ENCODE measurements at places on chromosomes 12 and 14.

- DNase-seq: no peak
Measured at GRCh38 chr12:6533653-6533922, 729 bp upstream of the GAPDH start.

GRCh38 chr12:91897025-91897515, 248.6 kb downstream of the BTG1 start:
- no peak for DNase-seq

DNA sequence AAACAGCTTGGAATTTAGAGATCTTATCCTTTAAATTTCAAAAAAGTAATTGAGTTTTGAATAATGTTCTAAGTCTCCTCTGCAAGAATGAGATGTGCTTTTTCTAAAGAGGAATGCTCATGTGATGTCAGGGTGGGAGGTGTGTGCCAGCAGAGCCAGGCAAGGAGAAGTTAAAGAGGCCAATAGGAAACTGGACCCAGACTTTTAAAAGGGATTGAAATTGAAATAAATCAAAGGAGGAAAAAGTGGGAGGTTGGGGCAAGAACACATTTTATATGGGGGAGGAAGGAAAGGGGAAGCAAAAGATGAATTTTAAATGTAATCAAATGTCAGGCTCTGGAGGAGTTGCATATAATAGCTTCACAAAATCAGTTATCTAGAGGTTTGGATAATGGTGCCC, 126.1 kb downstream of the FIGNL2 start:
- no peak for DNase-seq

GRCh38 chr14:27730204-27730603, 1036.4 kb upstream of the FOXG1 start:
- no peak for DNase-seq

DNA sequence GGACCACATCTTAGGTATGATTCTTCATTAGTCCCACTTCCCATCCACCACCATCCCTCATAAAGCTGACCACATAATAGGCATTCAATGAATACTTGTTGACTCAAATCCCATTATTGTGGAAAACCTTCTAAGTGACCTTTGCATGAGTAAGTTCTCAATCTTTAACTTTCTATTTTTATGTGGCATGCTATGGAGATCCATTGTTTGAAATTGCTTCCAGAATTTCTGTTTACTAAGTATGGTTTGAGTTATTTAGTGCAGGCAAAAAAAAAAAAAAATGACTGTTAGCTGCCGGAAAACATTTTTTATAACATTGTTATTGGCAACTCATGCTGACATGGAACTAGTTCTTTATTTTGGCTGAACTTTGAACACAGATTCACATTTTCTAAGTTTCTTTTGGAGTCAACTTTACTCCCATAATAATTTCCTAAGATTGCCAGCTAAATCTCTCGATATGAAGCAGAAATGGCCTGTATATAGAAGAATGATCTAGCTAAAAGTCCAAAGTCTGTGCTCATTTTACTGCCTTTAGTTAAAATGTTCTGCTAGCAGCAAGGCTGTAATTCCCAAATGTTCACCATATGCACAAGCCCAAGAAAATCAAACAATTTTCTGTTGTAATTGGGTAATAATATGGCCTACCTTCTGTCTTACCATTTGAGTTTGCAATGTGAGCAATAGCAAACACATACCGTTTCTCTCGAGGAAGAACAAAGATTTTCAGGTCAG, 77.9 kb downstream of the PTGER2 start:
- DNase-seq: no peak

DNA sequence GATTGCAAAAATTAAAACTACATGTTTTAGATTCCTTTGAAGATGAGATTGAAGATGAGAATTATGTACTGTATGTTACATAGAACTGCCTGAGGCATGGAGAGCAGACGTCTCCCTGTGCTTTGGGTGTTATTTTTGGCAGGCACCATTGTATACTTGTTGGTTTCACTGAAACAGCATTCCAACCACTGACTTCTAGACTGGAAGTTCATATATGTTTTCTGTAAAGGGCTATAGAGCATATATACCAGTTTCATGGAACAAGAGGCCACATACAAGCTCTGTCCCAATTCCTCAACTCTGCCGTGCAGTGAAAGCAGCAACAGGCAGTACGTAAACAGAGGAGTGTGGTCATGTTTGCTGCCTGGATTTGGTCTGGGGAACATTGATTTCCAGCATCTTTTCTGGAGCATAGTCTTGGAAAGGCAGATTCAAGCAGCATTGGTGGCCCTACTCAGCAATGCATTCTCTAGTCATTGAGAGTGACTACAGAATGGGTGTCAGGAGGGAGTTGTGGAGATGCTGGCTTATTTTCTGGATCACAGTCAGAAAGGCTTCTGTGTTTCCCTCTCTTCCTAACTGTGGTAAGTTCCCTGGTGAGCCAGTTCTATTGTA, 57.6 kb upstream of the CNTN1 start:
- no peak for DNase-seq

GRCh38 chr12:12056951-12057350, 13.8 kb upstream of the BCL2L14 start:
- DNase-seq: no peak

DNA sequence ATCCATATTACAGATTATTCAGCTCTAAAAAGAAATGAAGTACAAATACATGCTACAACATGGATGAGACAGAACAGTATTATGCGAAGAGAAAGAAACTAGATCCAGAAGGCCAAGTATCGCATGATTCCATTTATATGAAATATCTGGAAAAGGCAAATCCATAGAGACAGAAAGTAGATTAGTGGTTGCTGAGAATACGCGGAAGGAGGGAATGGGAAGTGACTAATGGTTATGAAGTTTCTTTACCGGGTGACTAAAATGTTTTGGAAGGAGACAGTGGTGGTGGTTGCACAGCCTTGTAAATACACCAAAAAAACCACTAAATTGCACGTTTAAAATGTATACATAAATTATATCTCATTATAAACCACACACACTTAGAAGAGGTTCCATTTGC, 12.5 kb downstream of the PRDM4 start:
- no peak for DNase-seq

DNA sequence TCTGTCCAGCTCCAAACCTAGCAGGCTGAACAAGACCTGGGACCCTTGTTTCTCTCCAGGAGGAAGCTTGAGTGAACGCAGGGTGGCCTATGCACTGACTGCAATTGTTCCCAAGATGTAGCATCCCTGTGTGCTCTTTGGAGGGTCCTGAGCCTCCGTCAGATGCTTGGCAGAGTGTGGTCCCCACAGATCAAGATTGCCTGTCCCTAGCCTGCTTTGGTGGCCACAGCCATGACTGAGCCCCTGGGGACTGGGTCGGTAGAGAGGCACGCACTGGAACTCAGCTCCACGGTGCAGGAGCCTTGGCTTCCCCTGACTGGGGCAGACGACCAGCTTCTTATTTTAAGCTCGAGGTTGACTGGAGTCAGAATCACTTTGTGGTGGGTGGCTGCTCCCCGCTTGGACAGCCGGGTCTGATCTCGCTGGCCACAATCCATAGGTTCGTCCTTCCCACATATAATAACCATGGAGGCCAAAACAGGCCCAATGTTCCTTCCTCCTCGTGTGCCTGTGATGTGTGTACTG, 97.8 kb downstream of the LGMN start:
- no peak for DNase-seq

DNA sequence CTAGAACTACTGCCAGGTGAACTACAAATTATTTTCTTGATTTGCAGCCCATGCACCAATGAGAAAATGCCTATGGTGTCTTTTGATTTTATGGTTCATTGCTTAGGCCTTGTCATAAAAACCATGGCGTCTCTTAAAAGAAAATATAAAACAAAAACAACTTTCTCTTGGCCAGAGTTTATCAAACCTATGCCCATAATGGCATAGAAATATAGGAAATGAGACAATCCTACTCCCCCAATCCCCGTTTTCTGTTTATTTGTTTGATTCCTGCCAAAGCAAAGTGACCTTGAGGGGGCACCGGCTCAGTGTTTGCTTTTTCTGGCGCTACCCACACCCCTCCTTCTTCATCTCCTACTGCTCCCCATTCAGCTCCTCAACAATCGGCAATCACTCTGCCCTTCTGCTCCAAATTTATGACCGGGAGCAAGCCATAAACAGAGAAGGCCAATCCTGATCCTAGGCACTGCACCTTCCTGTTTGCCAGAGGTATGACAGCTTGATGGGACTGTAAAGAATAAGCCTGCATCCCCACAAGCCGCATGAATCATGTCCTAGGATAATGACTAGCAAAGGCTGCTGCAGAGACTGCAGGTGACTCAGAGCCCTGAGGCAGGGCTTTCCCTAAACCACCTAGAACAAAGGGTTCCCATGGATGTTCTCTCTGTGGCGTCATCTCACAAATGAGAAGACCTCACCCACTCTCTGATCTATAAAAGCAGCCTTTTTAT, 874.9 kb downstream of the NRXN3 start:
- peak; percentile 12 for DNase-seq

- peak; percentile 29 for DNase-seq
Measured at GRCh38 chr12:57836442-57837375, 9.8 kb downstream of the CTDSP2 start.

- DNase-seq: no peak
Measured at GRCh38 chr14:106187216-106187615, 660.8 kb downstream of the TMEM121 start.

GRCh38 chr14:100714258-100714892, 12.3 kb upstream of the DLK1 start:
- DNase-seq: no peak

DNA sequence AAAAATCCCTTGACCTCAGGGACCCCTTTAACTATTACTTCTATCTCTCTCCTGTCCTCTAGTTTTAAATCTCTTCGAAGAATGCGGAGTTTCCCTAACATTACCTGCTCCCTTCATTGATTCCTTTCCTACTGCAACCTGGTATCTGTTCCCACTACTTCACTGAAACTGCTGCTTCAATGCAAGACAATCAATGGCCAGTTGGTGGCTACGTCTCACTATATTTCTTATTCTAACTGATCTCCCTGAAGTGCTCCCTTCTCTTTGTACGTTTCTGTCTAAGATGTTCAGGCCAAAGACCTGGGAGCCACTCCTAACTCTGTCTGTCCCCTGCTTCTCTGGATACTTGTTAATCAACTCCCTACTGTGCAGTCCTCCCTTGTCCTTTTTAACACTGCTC, 10.3 kb upstream of the KCNA1 start:
- no peak for DNase-seq

DNA sequence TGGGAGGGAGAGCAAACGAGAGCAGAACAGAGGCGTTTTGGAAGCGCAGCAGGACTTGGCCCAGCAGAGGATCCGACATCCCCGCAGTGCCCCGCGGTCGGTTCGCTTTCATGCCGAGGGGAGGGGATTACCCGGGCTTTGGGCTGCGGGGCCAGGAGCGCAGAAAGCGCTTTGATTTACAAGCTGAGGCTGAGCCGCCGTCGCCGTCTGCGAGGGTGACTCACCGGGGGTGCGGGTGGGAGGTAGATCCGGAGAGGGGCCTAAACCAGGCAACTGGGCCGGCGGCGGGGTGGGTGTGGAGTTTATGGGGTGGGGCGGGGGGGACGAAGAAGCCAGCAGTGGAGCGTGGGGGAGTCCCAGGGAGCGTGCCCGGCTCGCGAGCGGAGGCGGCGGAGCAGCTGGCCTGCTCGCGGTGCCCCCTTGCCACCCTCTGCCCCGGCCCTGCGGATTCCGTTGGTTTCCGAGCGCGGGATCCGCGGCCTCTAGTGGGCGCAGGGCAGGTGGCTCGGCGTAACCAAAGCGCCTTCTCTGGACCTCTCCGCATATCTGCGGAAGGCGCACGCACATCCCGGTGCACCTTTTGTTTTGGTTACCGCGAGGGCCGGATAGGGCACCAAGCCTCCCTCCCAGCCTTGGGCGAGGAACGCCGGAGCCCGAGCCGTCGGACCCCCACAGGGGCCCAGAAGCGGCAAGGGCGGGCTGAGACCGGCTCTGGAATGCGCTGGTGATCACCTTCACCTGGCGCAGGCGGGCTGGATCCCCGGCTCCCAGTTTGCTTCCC, 2.6 kb downstream of the SIX4 start:
- DNase-seq: no peak

GRCh38 chr14:52153939-52154338, 85.1 kb upstream of the NID2 start:
- DNase-seq: no peak

GRCh38 chr12:120735181-120735580, 9.6 kb downstream of the ACADS start:
- no peak for DNase-seq

DNA sequence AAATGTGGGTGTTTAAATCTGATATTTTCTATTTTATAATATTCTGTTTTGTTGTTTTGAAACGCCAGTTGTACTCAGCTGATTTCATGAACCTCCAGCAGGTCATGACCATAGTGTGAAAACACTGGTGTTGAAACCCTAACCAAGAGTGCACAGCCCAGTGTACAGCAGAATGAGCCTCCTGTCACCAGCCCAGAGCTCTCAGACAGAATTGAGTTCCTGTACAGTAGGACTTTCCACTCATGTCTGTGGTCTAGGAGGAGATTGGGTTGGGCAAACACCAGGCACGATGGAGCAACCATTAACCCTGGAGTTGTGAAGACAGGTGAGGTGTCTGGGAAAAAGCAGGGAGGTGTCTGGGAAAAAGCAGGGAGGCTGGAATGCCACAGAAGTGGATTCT, 908.8 kb downstream of the VRK1 start:
- no peak for DNase-seq

All from CD14-positive monocyte (primary cell).